ENCODE measurements at places on chromosomes 3 and 15. TPM values are rescaled to one million over a fixed set of nuclear protein-coding genes. Genes with fewer than 3 reads are reported as not detected.

DNA sequence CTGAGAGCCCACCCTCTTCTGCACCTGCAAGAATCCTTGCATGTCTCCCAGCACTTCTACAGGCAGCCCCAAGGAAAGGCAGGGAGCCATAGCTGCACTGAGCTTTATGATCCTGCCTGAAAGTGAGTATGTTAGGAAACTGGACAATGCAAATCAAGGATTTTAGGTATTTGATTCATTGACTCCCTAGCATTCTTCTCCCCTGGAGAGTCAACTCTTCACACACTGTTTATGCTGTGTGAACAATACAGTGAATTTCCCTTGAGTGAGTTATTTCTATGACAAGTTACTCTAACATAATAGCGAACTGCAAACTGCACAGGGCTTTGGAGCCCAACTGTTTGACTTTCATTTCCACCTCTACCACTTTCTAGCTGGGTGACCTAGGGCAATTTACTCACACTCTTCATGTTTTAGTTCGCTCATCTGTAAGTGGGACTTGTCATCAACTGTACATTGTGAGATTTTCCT lies 96.0 kb upstream of the PHLDB2 start:
- DNase-seq = no peak

DNA sequence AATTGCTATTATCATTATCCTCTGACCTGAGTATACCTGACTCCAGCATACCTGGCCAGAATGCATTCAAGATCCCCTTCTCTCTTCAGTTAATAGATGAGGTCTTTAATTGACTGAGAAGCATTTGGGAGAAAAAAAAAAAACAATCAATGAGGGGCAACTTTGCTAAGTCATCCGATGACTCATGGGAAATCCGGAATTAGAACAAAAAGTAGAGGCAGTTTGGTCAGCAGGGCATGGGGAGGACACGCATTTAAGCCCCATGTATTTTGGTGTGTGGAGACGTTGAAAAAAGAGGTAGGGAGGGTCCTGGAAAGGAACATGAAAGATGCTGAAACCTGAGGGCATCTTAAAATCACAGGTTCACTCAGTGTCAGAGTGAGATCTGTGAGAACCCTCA lies 256.2 kb downstream of the RORA start:
- no peak for DNase-seq

GRCh38 chr15:48501208-48501607 lies 144.3 kb downstream of the FBN1 start:
- DNase-seq = no peak

NIT2 gene
- polyA plus RNA-seq = 44.1 TPM

DNA sequence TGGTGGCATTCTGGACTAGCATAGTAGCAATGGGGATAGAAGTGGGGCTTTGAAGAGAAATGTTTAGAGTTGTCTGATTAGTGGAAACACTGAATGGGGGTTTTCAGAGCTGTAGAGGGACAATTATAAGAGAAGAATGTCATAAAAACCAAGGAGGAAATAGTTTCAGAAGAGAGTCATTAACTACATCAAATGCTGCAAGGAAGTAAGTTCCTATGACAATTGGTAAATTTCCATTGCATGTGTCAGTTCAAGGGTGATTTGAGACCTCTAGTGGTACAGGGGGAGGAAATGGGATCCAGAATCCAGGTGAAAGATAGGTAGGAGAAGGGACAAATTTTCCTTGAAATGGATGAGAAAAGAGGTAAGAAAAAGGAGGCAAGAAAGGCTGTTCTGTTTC lies 68.3 kb upstream of the TBC1D5 start:
- no peak for DNase-seq

ACTC1 gene
- polyA plus RNA-seq = not detected

Measured in CD8-positive, alpha-beta memory T cell (primary cell).